MCF 10A (cell line): ENCODE measurements at places on chromosomes 2 and 18.

GRCh38 chr18:58025205-58025604 is 18.8 kb upstream of the NEDD4L start:
- DNase-seq = no peak

GRCh38 chr2:145723872-145724271 is 1204.0 kb upstream of the ZEB2 start:
- no peak for DNase-seq

DNA sequence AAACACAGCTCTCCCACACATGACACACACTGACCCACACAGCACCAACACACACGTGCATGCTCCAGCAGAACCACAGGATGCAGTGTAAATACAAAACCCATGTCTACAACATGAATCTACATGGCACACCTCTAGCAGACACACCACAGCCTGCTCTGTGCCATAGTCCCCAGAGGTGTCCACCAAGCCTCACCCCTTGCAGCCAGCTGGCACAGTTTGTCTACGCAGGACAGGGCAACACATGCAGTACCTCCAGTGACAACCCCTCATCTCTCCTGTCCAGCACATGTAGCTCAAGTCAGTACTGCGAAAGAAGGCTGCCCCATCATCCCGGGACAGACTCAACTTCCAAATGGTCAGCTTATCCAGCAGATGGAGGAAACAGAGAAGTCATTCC is 18.9 kb downstream of the CELF4 start:
- DNase-seq = no peak

- DNase-seq = no peak
These were observed 91.9 kb downstream of the RTP5 start for GRCh38 chr2:241961454-241961853.

GRCh38 chr2:158112992-158113391 is 11.3 kb downstream of the UPP2 start:
- DNase-seq = no peak

DNA sequence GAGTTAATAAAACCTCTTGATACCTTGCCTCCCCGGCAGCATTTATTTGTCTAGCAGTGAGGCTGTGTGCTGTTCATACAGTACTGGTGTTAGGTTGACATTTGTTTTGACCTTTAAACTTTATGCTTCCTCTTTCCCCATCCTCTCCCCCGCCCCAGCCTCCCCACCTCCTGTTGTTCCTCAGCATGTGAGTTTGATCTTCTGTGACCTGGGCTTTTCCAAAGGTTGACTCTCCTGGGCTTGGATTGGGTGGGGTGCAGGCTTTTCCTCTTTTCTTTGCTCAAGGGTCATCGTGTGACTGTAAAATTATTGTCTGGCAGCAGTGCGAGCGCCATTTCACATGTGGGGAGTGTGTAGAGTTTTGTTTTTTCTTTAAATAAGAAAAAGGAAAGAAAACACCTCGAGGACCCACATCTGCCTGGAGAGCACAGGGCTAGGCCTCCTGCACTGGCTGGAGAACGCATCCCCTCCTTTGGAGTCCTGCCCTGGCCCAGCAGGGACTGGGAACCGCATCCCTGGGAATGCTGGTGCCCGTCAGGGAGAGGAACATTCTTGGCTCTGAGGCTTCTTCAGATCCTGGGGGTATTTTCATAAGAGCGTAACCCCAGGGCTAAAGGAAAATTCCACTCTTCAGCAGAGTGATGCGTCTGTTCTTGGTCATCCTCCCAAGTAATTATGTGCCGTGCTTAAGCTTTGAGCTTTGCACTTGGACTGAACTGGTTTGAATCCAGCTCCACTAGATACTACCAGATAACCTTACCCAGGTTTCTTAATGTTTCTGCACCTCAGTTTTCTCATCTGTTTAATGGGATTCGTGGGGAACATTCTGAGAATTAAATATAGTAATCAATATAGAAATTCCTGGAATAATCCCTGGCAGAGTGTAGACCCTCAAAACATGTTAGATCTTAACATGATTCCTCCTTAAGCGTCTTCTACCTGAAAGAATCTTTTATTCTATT is 91.5 kb downstream of the SETBP1 start:
- DNase-seq = no peak

DNA sequence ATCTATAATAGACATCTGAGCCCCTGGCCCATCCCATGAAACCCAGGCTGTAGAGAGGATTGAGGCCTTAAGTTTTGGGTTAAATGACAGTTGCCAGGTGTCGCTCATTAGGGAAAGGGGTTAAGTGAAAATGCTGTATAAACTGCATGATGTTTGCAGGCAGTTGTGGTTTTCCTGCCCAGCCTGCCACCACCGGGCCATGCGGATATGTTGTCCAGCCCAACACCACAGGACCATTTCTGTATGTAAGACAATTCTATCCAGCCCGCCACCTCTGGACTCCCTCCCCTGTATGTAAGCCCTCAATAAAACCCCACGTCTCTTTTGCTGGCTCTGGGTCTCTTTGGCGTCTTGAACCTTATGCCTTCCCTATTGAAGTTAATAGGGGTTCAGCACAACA is 110.7 kb downstream of the XRCC5 start:
- no peak for DNase-seq

DNA sequence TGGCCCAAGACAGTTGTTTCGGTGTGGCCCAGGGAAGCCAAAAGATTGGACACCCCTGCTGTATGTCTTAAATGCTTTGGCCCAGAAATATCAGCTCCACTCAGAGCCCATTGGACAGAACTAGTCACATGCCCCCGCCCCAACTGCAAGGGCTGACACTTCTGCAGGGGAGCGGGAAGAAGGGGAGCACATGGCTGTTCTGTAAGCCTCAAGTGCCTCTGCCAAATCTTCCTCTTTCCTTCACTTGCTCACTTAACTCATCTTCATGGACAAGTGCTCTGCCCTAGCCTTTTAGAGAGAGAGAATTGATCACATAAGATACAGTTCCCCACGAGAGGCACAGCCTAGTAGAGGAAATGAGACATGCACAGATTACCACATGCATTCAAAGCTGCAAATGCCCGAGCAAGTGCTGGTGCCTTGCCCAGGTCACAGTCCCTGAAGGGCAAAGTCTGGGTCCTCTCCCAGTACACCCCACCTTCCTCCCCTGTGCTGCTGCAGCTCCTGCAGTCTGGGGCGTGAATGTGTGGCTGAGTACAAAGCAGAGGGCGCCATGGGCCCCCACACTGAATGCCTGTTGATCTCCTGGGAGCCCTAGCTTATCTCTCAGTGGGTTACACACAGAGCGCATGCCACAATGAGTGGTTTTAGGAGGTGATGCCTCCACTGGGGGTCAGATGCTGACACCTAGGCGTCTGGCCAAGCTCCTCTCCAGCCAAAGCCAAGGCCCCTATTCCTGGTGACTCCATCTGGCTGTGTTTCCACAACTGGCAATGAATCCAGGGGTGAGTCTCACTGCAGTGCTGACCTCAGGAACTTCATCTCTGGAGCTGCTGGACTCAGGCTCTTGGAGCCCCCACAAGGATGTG is 135.3 kb downstream of the CTIF start:
- DNase-seq = no peak

DNA sequence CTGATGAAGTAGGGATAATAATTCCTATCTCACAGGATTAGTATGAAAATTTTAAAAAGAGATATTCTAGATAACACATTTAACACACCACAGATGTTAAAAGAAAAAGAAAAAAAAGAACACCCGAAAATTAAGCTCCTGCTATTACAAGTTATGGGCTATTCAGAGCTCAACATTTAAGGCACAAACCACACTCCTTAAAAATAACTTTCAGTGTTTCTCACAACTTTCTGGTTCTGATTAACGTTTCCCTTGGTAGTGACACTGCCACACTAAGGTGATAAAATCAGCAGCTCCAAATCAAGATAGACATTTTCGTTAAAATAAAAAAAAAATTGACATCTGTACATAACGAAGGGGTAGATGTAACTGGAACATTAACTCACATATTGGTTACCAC is 26.9 kb downstream of the ACVR1C start:
- no peak for DNase-seq

- DNase-seq = no peak
These were observed 36.4 kb downstream of the TANC1 start for GRCh38 chr2:159004849-159005248.
